SIG-M5 (cell line): ENCODE measurements at places on chromosomes 1 and 21.

DNA sequence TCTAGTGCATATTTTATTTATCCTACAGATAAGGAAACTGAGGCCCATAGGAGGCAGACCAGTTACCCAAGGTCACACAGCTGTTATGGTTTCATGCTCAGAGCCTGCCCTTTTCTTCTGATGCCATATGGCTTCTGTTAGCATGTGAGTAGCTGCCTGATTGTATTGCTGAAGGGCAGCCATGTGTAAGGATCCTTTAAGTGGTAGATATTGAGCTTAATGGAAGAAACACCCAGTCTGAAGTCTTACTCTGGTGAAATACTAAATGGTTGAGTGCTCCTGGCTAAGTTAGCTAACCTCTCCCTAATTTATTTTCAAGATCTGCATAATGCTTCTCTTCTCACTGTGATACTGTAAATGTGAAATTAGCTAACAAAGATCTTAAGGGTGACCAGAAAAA lies 30.9 kb downstream of the ADAMTS5 start:
- DNase-seq: no peak

GRCh38 chr1:90593312-90593711 lies 123.8 kb downstream of the BARHL2 start:
- DNase-seq: no peak

- DNase-seq: no peak
Measured at GRCh38 chr1:110672753-110673108, 2.0 kb downstream of the KCNA3 start.

DNA sequence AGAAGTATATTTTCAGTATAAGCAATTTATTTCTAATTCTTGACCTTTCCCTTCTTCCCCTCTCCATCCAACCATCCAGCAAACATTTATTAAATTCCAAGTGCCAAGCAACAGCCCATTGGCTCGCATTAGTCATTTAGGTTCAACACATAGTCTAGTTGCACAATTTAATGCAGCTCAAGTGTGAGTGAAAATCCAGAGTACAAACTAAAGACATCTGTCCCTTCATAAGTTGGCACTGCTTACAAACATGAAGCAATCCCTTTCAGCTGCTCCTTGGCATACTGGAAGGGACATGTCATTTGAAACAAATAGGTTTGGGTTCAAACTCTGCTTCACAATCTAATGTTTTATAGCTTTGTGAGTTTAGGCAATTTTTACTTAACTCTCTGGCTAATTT lies 10.7 kb downstream of the CASQ2 start:
- DNase-seq: no peak

DNA sequence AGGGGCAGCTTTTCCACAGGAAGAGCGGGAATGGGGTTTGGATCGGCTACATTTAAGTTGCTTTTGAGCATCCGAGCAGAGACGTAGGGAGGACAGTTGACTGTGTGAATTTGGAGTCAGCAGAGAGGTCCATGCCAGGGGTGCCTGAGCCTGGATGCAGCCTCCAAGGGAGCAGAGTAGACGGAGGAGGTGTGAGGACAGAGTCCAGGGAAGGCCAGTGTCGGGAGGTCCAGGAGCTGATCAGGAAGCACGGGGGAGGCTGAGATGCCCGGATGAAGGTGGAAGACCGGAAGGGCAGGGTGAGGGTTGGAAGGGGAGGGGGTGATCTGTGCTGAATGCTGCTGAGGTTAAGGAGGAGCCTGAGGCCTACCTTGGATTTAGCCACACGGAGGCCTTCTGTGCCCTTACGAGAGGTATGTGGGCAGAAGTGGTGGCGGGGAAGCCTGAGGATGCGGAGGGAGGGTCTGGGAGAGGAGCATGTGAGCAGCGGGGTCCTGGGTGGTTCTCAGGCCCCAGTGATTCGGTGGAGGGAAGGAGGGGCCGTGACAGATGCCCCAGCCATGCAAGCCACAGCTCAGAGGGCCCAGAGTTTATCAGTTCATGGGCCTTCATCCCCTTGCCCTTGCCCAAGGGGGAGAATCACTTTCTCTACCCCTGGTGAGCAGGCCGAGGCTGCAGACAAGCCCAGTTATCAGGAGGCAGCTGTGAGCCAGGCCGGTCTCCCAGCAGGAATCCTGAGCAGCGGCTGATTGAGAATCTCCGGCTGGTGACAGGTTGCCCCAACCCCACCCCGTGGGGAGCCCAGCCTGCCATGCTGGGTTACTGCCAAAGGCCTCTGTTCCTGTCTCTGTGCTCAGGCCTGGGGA lies 54.0 kb upstream of the ACTL8 start:
- DNase-seq: no peak

GRCh38 chr1:160163615-160164014 lies 12.2 kb downstream of the ATP1A4 start:
- no peak for DNase-seq

- no peak for DNase-seq
Measured at GRCh38 chr1:156118177-156118868, 3.8 kb downstream of the LMNA start.

GRCh38 chr1:43455213-43455889 lies 1.6 kb upstream of the HYI start:
- DNase-seq: no peak

GRCh38 chr1:93708734-93709481 lies 27.3 kb upstream of the BCAR3 start:
- DNase-seq: no peak

DNA sequence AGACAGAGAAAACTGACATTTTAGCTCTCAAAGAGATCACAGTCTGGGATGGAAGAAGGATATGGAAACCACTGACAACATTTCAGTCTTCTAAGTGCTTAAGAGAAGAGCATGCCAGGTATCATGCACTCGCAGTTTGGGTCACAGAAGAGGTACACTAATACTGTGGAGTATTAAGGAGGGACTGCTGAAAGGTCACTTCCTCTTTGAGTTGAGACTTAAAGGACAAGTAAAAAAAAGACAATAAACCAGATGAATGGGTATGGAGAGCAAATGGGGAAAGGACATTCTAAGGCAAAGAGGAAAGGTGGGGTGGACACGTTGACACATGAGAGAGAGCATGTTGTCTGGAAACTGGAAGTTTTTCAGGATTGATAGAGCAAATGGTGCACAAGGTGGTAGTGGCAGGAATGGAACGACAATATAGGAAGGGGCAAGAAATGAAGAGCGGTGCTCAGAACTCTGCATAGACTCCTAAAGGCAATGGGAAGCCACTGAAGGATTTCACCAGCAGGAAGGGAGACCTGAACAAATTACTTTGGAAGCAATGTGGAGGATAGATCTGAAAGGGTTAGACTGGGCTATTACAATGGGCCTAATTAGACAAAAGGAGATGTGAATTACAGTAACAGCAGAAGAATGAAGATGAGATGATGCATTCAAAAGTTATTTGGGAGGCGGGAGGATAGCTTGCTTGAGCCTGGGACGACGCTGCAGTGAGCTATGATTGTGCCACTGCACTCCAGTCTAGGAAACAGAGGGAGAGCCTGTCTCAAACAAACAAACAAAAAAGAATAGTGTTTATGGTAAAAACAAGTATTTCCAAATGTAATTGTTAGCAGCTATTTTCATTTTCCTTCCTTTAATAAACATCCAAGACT lies 11.1 kb downstream of the DIPK1A start:
- DNase-seq: no peak

- no peak for DNase-seq
Measured at GRCh38 chr1:62077821-62078220, 116.8 kb upstream of the L1TD1 start.
